ENCODE measurements at places on chromosomes 13 and 19.

DNA sequence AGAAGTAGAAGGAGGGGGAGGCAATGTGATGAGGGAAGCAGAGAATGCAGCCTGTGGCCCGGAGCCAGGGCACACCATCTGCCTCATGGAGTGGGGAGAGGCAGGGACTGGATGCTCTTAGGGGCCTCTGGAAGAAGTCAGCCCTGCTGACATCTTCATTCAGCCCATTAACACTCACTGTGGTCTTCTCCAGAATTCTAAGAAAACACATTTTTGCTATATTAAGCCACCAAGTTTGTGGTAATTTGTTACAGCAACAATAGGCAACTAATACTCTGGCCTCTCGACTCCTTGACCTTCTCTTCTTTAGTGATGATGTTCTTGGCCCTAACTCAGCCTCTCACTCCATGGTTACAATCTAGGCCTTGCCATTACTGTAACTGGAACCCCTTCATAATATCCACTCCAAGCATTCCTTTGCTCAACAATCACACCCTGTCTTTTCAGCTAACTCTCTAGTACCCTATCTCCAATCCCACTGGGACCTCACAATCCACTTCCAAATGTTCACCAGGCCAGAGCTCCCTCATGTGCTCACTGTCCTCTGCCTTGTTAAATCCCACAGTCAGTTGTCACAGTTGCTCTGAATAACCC is 98.5 kb downstream of the MIPEP start:
- no peak for DNase-seq
- no peaks in the 10 kb centered on the region for H3K27me3 ChIP-seq
- H3K36me3 ChIP-seq: no peaks in the 10 kb centered on the region
- no peak overlapping the region for H3K27ac ChIP-seq

DNA sequence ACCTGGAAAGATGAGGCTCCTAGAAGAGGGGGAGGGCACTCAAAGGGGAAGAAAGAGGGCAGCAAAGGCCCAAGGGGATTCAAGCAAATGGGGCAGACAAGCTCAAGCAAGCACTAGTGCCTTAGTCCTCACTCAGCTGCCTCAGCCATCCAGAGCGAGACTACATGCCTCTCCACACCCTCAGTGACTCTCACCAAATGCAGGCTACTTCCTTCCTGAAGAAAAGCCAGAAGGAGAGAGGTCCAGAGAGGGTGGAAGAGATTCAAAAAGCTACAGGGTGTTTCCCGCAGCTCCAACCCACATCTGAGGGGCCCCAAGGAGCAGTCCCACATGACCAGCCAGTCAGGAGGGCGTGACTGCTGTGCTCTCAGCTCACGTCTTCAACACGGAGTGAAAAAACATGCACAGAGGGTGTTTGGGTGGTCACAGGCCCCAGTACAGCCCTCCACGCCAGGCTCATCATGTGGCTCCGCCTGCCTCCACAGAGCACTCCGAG is 40.5 kb downstream of the MIPEP start:
- H3K36me3 ChIP-seq: no peaks in the 10 kb centered on the region
- H3K27ac ChIP-seq: no peak overlapping the region
- DNase-seq: no peak
- no peaks in the 10 kb centered on the region for H3K27me3 ChIP-seq
- H3K4me1 ChIP-seq: peaks cover 34% of the 10 kb centered on the region
- no peak overlapping the region for H3K4me3 ChIP-seq

- no peak overlapping the region for H3K4me3 ChIP-seq
- H3K36me3 ChIP-seq: peaks cover 3% of the 10 kb centered on the region
- H3K27me3 ChIP-seq: peaks cover 79% of the 10 kb centered on the region
- no peak for DNase-seq
- peaks cover 2% of the 10 kb centered on the region for H3K4me1 ChIP-seq
Observed at GRCh38 chr13:99894105-99894839, 77.3 kb downstream of the ZIC5 start.

GRCh38 chr13:48944221-48944620 is 31.5 kb upstream of the FNDC3A start:
- no peak overlapping the region for H3K4me3 ChIP-seq
- H3K27me3 ChIP-seq: peaks cover 3% of the 10 kb centered on the region
- no peak for DNase-seq
- peaks cover 17% of the 10 kb centered on the region for H3K4me1 ChIP-seq

- H3K4me1 ChIP-seq: peaks cover 1% of the 10 kb centered on the region
- no peak overlapping the region for H3K27ac ChIP-seq
- no peak overlapping the region for H3K4me3 ChIP-seq
- DNase-seq: no peak
- peaks cover 19% of the 10 kb centered on the region for H3K27me3 ChIP-seq
- no peaks in the 10 kb centered on the region for H3K36me3 ChIP-seq
Observed at GRCh38 chr13:91056746-91057145, 290.7 kb upstream of the MIR17HG start.

DNA sequence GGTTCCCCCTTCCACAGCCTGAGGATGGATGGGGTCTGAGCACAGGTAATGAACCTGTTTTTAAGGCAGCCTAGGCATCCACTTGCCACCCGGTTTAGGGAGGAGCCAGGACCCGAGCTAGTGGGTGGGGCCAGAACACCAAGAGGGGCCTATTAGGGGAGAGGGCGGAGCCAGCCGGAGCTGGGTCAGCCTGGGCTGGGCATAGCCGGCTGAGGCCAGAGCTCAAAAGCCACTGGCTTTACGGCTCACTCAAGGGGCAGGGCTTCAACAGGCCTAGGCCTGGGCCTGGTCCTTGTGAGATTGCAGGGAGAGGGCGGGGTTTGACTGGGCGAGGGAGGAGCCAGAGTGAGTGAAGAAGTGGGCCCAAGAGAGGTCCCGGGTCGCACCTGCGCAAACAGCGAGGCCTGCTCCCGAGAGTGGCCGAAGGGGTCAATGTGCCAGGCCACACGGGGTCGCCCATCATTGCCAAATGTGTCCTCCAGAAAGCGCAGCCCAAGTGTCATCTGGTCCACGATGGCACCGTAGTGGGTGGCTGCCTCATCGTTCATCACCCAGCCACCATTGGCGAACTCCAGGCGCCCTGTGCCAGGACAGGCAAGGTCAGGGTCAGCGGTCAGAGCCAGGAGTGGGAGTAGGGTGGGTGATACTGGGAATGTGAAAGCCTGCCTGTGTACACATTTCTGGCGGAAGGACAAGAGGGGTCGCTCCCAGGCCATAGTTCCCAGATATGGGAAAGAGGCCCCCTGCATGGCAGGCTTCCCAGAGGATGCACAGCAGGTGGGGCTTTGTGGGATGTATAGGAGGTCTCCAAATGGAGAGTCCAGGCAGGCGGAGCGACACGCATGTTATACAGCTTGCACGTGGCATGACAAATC is 1.9 kb downstream of the MAN2B1 start:
- H3K4me1 ChIP-seq: peaks cover 32% of the 10 kb centered on the region
- H3K36me3 ChIP-seq: peaks cover 9% of the 10 kb centered on the region
- DNase-seq: no peak
- H3K27ac ChIP-seq: no peak overlapping the region
- H3K4me3 ChIP-seq: peak overlapping the region; percentile 99
- no peaks in the 10 kb centered on the region for H3K27me3 ChIP-seq

GRCh38 chr19:7211191-7211951 is 82.8 kb downstream of the INSR start:
- H3K4me3 ChIP-seq: peak overlapping the region; percentile 12
- H3K27me3 ChIP-seq: no peaks in the 10 kb centered on the region
- no peaks in the 10 kb centered on the region for H3K36me3 ChIP-seq
- peak overlapping the region; percentile 80 for H3K27ac ChIP-seq
- DNase-seq: no peak

DNA sequence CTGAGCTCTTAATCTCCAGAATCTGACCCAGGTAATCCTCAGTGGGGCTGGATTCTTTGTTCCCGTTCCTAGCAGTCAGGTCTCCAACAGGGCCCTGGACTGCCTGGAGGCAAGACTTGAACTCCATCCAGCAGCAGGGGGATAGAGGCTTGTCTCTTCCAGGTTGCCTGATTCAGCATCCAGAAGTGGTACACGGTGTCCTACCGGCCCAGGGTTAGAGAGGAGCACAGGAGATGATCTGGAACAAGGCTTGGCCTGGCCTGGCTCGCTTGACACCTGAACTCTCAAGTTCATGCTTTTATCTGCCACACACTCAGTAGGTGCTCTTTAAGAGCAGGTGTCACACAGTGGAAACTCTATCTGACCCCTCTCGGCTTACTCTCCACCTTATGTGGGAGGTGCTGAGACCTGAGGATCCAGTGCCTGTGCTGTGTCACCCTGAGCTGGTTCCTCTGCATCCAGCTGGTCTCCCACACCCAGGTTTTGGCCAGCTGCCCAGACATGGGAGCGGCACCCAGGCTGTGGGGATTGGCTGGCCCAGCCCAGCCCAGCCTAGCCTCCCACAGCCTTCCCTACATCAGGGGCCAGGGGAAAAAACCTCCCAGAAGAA is at the start of gene CYP4F3:
CYP4F3 (plus strand) TSS at position 604 of the 610 bp plus-strand sequence. CDS start 519 bp downstream, outside the sequence.
- H3K4me3 ChIP-seq: no peak within 1 kb of the TSS
- no peaks in the 10 kb centered on the region for H3K36me3 ChIP-seq
- no peaks in the 10 kb centered on the region for H3K4me1 ChIP-seq

DNA sequence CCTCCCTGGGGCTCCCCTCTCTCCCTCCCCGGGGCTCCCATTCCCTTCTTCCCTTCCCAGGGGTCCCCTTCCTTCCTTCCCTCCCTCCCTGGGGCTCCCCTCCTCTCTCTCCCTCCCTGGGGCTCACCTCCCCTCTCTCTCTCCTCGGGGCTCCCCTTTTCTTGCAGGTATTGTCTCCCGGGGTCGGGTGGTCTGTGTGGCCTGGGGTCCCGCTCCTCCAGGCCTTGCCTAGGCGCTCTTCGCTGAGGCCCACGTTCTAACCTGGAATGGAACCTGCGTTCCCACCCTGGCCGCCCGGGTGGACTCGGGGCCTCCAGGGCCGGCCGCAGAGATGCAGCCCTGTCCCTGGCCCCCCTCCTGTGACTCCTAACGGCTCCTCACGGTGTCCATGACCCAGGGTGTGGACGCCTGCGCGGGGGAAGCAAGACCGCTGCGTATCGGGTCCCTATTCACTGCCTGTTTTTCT is 940 bp upstream of the DCUN1D2 start:
- peaks cover 68% of the 10 kb centered on the region for H3K4me1 ChIP-seq
- H3K27me3 ChIP-seq: no peaks in the 10 kb centered on the region
- peaks cover 3% of the 10 kb centered on the region for H3K36me3 ChIP-seq
- peak overlapping the region; percentile 81 for H3K4me3 ChIP-seq
- peak overlapping the region; percentile 91 for H3K27ac ChIP-seq

- no peak overlapping the region for H3K27ac ChIP-seq
- peaks cover 2% of the 10 kb centered on the region for H3K4me1 ChIP-seq
- H3K27me3 ChIP-seq: no peaks in the 10 kb centered on the region
- no peak overlapping the region for H3K4me3 ChIP-seq
Observed at GRCh38 chr19:55308281-55308680, 16.9 kb downstream of the TMEM150B start.

- H3K4me3 ChIP-seq: no peak overlapping the region
- H3K4me1 ChIP-seq: no peaks in the 10 kb centered on the region
- peak; percentile 38 for DNase-seq
- no peak overlapping the region for H3K27ac ChIP-seq
- H3K27me3 ChIP-seq: peaks cover 27% of the 10 kb centered on the region
Observed at GRCh38 chr19:55418185-55418584, 10.6 kb upstream of the UBE2S start.

GRCh38 chr19:55257461-55258420 is 1.1 kb downstream of the PPP6R1 start:
- peak; percentile 41 for DNase-seq
- H3K36me3 ChIP-seq: no peaks in the 10 kb centered on the region
- peak overlapping the region; percentile 94 for H3K27ac ChIP-seq
- H3K27me3 ChIP-seq: no peaks in the 10 kb centered on the region

Measured in mesothelial cell of epicardium (in vitro differentiated cells).